Cortex of kidney (tissue), 1 donor: ENCODE measurements at places on chromosomes 13 and 19.

GRCh38 chr19:17606590-17607185, 51.2 kb downstream of the COLGALT1 start:
- no peak for DNase-seq

DNA sequence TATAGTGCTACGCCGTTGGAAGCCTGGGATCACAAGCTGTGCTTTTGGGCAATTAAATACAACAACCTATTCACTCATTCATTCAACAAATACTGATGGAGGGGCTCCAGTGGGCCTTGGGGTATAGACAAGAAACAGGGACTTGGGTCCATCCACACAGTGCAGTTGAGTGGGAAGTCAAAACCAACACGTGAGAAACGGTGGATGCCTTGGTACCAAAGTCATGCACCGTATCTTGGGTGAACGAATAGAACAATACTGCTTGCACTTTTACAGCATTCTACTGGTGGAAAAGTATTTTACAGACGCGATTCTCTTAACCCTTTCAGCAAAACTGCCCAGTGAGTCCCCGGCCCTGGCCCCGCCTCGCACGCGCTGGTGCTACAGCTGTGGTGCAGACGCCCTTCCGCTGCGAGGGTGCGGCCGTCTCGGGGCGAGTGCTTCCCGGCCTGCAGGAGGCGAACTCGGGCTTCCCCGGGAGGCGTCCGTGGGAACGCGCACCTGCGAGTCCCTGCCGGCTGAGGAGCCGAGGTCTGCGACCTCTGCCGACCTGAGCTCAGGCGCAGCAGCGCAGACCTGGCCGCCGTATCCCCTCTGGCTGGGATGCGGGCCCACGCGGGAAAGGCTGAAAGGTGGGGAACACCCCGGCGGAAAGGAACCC, 8.3 kb downstream of the TNFRSF19 start:
- no peak for DNase-seq

DNA sequence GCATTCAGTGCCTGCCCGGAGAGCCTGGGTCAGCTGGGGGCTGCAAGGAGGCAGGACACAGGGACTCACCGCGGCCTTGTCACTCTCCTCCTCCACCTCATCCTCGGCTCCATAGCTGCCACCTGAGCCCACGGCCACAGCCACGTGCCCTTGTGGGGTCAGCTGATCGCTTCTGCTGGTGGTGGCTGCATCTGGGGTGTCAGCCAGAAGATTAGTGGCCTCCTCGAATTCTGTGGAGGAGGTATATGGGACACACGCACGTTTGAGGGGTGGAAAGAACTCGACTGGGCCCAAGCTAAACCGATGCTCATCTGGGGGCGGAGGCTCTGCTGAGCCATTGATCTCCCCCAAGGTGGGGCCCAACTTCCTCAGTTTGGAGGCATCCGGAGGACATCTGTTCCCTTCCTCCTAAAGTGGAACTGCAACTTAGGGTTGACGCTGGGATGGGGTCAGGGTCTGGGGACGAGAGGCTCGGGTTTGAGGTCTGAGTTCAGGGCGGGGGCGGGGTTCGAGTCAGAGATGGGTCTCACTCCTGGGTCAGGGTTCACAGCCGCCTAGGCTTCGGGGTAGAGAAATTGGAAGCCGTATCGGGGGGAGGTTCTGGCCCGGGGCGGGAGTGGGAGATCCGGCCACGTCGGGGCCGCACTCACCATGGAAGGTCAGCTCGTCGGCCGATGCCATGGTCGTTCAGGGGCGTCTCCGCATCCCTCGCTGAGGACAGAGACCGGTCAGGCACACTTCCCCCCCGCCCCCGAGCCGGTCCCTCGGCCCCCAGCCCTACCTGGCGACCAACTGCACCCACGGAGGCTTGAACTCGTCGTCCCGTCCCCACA, 493 bp downstream of the YIPF2 start:
- no peak for DNase-seq

- DNase-seq, result no peak
Measured at GRCh38 chr13:112078879-112079531, 12.1 kb downstream of the SOX1 start.

- no peak for DNase-seq
Measured at GRCh38 chr19:6568010-6568526, 22.9 kb downstream of the CD70 start.

- DNase-seq, result no peak
Measured at GRCh38 chr19:7645163-7645562, 8.3 kb downstream of the STXBP2 start.

GRCh38 chr19:31402529-31403316, 53.5 kb upstream of the TSHZ3 start:
- no peak for DNase-seq

- no peak for DNase-seq
Measured at GRCh38 chr13:38024431-38024830, 154.9 kb upstream of the TRPC4 start.

GRCh38 chr19:31963746-31964145, 381.7 kb upstream of the ZNF507 start:
- DNase-seq, result no peak

- DNase-seq, result no peak
Measured at GRCh38 chr19:34838248-34838647, 65.2 kb upstream of the ZNF599 start.

- DNase-seq, result no peak
Measured at GRCh38 chr13:97934590-97934989, 18.9 kb upstream of the IPO5 start.

- DNase-seq, result no peak
Measured at GRCh38 chr19:38701455-38702063, 42.7 kb downstream of the CAPN12 start.

GRCh38 chr13:21695546-21695945, 24.7 kb downstream of the FGF9 start:
- DNase-seq, result no peak

- no peak for DNase-seq
Measured at GRCh38 chr13:109144693-109145437, 515.5 kb downstream of the MYO16 start.

GRCh38 chr13:56864451-56864850, 276.3 kb upstream of the PRR20A start:
- DNase-seq, result no peak

DNA sequence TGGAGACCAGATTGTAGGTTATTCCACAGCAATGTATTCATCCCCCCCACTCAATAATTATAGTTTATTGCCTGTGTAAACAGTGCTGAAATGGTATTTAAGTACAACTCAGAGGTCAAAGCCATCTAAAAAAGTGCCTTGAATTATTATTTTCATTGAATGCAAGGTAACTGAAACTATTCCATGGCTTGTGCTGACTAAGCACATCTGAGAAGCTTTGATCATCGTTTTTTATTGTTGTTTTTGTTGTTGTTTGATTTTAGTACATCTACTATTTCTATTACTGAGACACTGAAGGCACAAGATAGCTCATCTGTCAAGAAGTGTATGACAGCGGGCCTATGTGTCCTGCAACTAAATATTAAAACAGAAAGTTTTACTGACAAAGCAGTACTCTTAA, 308.0 kb downstream of the OXGR1 start:
- DNase-seq, result no peak

DNA sequence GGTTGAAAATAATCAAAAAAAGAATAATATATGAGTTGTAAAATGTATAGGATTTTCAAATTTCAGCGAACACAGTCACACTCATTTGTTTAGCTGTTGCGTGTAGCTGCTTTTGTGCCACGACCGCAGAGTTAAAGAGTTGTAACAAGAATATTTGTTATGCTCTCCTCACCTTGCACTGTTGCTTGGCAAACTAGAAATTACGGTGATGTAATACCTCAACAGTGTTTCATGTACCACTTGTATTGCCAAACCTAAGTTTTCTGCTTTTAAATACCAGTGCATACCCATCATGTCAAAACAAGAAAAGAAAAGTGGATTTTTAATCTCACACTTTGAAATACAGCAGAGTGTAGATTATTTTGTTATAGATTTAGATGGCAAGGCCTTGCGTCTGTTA, 201.1 kb downstream of the NBEA start:
- DNase-seq, result no peak

- DNase-seq, result no peak
Measured at GRCh38 chr19:35168196-35168595, 13.7 kb downstream of the FXYD5 start.

GRCh38 chr13:58991826-58992477, 1171.8 kb downstream of the DIAPH3 start:
- DNase-seq, result no peak

GRCh38 chr19:17973759-17974158, 6.9 kb downstream of the KCNN1 start:
- no peak for DNase-seq
